ENCODE measurements at places on chromosomes 5 and 9.

- no peak for DNase-seq
Observed at GRCh38 chr5:140882591-140882899, 621 bp downstream of the PCDHA13 start.

- no peak for DNase-seq
Observed at GRCh38 chr5:119524485-119524884, 72.2 kb downstream of the HSD17B4 start.

GRCh38 chr9:34086864-34087263 is 38.2 kb upstream of the UBAP2 start:
- DNase-seq: no peak

- DNase-seq: no peak
Observed at GRCh38 chr5:115838885-115839518, 2.4 kb downstream of the ATG12 start.

DNA sequence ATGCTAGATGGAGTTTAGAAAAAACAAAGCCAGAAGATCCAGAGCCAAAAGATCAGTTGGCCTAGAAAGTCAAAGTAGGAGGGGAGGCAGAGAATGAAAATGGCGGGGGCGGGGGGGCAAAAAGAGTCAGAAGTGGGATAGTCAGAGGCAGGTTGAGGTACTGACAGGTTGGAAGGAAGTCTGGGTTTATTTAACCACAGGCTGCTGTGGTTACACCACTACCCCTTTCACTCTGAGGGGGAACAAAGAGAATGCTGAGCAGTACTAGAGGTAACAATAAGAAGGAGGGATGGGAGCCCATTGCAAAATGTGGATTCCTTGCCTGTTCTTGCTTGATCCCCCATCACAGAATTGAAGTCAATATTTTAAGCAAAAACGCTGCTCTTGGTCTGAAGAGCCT is 111.8 kb downstream of the CAVIN4 start:
- DNase-seq: no peak

DNA sequence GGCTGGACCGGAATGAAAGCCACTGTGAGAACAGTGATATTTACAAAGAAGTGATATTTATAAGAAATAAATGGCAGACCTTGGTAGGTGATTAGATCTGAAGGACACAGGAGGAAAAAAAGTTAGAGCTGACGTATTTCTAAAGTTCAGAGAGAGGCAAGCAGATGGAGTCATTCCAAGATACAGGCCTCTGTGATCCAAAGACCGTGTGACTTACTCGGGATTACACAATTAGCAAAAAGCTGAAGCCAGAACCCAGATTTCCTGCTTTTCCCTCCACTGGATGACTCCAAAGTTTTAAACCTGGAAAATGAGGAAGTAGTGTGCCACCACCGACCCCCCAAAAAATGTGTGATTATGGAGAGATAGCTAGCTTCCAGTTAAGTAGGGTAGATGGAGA is 3.1 kb upstream of the DOCK8 start:
- no peak for DNase-seq

DNA sequence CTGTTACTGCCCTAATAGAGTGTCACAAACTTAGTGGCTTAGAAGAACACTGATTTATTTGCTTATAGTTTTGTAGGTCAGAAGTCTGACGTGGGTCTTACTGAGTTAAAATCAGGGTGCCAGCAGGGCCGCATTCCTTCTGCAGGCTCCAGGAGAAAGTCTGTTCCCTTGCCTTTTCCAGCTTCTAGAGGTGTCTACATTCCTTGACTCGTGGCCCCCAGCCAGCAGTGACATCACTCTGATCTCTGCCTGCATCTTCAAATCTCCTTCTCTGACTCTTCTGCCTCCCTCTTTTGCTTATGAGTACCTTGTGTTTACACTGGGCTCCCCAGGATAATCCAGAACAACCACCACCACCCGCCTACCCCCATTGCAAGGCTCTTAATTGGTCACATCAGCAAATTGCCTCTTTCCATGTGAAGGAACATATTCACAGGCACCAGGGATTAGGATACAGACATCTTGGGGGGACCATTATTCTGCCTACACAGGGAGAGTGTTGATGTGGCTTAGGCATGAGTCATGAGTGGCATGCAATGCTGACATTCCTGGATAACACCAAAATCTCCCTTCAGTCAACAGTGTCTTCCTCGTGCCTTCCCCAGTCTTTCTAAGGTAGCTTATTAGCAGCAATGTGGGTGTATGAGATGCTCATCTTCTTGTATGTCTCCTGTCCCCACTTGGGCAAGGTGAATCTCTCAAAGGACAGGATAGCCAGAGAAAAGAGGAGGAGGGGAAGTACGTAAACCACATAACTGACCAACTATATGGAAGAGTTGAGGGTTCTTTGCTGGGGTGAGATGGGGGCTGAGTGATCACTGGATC is 24.4 kb downstream of the CYFIP2 start:
- no peak for DNase-seq

- no peak for DNase-seq
Observed at GRCh38 chr5:177419046-177419445, 7.4 kb upstream of the GRK6 start.

DNA sequence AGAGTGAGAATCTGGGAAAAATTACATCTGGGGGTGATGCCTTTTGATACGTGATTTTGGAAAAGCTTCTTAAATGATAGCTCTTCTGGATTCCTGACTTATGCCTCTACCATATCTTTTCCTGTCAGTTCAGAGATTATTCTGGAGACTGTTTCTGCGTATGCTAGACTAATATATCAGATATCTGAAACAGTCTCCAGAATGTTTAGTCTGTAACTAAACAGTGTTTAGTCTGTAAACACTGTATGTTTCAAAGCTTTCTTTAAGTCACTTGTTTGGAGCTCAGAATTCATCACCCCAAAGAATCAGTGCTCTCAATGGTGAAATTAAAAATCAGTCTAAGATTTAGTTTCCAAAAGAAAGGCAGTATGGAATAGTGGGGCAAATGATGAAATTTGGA is 19.7 kb downstream of the C9orf85 start:
- DNase-seq: no peak

DNA sequence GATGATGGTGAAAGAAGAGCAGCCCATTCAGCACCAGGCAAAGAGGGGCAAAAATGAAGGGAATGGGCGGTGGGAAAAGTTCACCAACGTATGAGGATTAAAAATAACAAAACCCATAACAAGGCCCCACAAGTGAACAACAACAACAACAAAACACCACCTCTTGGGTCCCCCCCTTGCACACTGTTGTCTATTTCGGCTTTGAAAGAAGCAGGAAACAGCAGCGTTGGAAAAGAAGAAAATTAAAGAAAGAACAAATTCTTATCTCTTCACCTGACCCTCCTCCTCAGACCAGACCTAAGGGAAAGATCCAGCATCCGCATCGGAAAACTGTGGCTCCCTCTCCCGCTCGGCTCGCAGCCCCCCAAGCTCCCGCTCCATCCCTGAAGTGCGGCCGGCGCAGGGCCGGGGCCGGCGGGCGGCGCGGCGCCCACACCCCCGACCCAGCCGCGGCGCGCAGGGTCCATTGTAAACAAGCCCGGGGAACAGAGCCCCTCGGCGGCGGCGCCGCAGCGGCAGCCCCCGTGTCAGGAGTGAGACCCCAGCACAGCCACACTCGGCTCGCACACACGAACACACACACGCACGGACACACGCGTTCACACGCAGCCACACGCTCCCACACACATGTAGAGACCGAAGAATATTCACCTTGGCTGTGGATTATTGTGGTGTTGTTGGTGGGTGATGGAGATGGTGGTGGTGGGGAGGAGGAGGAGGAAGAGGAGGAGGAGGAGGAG is 535 bp downstream of the RFX3 start:
- DNase-seq: no peak

- no peak for DNase-seq
Observed at GRCh38 chr5:118980017-118980416, 8.3 kb downstream of the DTWD2 start.

GRCh38 chr9:99436616-99437015 is 214.5 kb downstream of the SEC61B start:
- DNase-seq: no peak

GRCh38 chr9:71146511-71146910 is 25.1 kb upstream of the TRPM3 start:
- no peak for DNase-seq

- no peak for DNase-seq
Observed at GRCh38 chr5:114634967-114635901, 273.4 kb downstream of the KCNN2 start.

DNA sequence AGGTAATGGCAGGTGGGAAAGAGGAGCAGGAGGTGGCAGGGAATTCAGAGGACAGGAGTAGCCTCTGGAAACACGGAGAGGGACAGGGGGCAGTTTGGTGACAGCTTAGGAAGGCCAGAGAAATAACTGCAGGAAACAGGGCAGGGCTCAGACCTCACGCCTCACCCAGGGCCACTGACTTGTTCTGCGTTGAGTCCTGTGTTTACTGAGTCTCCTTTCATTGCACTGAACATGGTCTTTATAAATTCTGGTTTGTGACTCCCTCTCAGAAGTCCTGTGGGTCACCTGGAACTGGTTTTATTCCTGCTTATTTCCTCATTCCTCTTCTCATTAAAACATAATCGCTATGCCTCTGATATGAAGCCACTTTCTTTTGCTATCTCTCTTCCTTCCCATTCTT is 55.2 kb upstream of the ZNF622 start:
- no peak for DNase-seq

DNA sequence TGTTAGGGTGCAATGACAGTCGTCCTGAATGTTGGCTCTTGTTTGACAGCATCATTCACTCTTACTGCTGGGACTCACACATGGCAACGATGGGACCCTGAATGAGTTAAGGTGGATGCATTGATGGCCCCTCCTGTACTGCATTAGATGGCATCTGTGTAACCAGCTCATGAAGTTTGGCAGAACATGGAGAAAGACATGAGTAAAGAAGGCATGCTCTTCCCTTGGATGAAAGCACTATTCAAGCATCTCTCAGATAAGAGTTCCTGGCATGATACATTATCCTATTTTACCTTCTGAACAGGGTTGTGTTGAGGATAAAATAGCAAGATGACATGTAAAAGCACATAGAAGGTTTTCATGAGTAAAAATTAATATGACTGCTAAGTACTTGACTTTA is 142.2 kb upstream of the GAS1 start:
- DNase-seq: no peak

DNA sequence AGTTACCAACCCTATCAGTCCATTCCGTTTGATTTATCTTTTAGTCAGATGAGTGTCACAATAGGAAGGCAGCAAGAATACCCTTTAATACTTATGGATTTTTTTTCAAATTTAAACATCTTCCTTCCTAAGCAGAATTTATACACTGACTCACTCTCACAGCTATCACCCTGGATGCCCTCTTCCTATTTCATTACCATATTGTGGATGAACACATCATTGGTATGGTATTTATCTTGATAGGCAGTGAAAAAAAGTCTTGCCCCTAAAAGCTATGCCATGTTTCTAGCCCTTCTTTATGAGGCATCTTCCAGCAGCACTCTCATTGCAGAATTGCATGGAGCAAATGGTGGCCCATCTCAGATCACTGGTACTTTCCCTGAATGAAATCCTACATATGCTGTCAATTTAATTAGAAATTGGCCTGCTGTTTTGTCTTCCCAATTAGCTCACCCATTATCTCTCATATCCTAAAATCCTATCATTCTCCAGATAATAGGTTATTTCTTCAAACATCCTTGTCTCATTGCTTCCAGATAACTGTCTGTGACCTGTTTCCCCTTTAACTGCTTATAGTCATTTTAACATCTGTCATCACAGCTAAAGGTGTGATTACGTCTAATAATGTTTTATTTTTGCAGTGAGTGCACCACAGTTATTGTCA is 433.5 kb upstream of the POU5F2 start:
- DNase-seq: no peak

GRCh38 chr5:60541980-60542379 is 158.0 kb downstream of the DEPDC1B start:
- no peak for DNase-seq

DNA sequence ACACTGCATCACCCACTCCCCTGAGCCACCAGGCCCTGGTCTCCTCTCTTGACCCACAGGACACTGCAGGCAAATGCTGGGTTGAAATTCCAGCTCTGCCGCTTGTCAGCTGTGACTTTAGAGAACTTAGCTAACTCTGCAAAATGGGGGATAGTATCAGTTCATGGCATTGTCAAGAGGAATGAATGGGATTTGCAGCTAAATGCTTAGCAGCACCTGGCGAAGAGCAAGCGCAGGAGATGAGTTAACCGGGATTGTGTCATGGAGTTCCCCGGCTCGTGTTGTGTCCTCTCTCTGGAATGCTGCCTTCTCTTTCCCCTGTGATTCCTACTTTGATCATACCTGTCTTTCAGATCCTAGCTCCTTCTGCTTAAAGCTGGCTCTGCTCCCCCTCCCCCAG is 67.1 kb downstream of the DAB2IP start:
- no peak for DNase-seq

GRCh38 chr5:5351288-5351979 is 71.0 kb upstream of the ICE1 start:
- DNase-seq: no peak

DNA sequence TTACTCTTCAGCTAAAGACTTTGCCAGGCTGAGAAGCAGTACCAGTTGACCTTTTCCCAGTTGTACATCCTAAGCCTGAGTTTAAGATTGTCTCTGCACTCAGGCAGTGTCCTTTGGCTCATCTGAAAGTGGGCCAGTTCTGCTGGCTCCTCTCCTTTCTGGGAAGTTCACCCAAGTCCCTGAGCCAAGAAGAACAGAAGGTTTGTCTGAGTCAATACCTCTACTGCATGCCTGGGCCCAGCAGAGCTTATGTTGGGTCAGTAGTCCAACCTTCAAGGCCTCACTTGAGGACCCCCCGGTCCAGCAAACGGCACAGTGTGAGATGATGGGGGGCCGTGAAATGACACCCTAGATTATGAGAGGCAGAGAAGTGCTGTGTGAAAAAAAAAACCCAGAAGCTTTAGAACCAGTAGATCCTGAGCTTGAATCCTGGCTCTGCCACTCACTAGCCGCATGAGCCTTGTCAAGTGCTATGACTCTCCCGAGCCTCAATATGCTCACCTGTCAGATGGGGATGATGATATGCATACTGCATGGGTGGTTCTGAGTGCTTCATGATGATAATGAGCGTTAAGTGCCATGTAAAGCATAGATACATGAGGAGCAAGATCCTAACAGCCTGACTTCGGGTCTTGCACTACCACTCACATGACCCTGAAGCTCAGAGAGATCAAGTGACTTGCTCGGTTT is 156.0 kb downstream of the MACROH2A1 start:
- DNase-seq: no peak

- no peak for DNase-seq
Observed at GRCh38 chr5:72156946-72157624, 49.8 kb downstream of the MAP1B start.

- no peak for DNase-seq
Observed at GRCh38 chr5:78675956-78676730, 27.6 kb upstream of the LHFPL2 start.

- no peak for DNase-seq
Observed at GRCh38 chr5:171874234-171874633, 88.6 kb downstream of the SMIM23 start.

GRCh38 chr5:135821802-135822201 is 12.7 kb upstream of the SLC25A48 start:
- no peak for DNase-seq

DNA sequence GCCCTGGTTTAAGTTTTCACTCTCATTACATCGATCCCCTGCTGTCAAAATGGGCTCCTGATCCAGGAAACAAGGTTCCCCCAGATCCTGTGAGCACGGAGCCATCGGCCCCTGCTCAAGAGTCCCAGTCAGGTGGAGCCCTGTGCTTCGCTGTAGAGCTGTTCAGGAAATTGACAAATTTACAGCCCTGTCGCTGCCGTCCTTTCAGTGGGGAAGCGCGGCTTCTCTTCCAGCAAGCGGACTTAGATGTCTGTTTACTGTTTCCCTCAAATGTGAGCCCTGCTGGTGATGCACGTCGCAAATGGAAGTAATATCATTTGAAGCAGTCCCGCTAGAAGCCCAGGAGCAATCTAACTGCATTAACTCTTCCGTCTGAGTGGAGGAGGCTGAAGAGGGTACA is 760.9 kb upstream of the WWC1 start:
- DNase-seq: no peak

GRCh38 chr5:35151146-35151920 is 79.0 kb downstream of the PRLR start:
- DNase-seq: no peak

Data from SK-N-MC (cell line).